ENCODE measurements at places on chromosomes 6 and 20.

- no peak for DNase-seq
These were observed 21.7 kb downstream of the SEC63 start for GRCh38 chr6:107936162-107936909.

- DNase-seq: no peak
These were observed 185.9 kb upstream of the FOXQ1 start for GRCh38 chr6:1126036-1126435.

GRCh38 chr6:139291813-139292619 lies at the start of gene TXLNB:
Gene TXLNB (minus strand): TSS chr6:139291998. CDS start chr6:139288899, 3,099 bp downstream.
- DNase-seq: peak; percentile 70

DNA sequence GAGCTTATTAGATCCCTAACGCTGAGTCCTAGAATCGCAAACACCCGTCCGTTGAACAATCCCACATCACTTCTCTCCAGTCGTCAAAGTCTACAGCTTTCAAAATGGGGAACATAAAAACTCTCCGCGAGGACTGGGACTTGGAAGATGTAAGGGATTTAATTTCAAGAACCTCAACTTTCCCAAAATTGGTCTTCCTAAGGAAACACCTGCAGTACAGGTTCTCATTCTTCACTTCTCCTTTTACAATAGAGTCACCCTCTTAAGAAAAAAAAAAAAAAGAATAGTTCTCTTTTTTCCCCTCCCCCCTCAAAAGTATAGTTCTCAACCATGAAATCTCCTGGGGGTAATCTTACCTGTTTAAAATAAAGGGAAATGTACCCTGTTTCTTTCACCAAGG lies 6.6 kb upstream of the ZBTB22 start:
- DNase-seq: no peak

DNA sequence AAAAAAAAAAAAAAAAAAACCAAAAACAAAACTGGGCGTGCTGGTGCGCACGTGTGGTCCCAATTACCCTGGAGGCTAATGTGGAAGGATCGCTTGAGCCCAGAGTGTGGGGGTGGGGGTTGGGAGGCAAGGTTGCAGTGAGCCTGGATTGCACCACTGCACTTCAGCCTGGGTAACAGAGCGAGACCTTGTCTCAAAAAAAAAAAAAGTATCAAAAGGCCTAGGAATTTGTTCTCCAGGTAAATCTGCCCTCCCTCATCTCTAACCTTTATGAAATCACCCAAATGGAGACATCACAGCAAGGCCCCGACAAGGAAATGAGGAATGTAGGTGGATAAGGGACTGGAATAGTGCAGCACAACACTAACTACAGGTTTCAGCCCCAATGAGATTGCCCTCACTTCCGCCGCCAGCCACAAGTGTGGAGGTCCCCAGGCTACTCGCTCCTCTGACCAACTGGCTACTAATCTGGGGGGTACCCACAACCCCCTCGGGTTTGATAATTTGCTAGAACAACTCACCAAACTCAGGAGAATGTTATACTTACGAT lies 36.8 kb upstream of the DDR1 start:
- no peak for DNase-seq

DNA sequence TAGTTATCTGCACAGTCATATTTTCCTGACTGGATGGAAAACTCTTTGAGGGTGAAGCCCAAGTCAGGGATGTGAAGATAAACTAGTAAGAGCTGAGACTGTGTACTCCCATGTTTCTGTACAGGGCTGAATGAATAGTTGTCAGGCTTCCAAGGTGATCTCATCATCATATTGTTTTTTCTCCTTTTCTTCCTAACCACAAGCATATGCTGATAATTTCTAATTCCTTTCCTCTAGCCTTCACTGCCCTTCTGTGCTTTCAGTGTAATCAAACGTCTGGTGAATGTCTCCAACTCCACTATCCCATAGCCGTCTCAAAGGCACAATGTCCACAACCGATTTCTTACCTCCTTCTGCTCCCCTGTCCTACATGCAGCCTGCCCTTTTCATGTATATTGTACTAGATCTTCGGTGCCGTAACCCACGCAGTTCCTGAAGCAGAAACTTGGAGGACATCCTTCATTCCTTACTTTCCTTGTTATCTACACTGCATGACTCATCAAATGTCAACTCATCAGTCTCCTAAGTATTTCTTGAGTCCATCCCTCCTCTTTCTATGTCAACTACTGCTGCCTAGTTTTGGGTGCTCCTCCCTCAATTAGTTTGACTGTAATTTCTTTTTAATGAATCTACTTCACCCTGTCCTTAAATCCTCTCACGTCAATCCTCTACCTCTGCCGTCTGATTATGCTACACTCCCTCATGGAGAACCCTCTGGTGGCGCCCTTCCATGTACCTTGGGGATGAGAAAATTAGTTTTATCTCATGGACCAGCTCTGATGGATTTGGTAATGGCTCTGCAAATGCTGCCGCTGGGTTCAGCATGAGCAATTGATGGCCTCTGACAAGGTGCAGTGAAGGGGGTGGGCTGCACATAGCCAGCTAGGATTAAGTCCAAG lies 21.9 kb downstream of the NCOA7 start:
- DNase-seq: no peak

DNA sequence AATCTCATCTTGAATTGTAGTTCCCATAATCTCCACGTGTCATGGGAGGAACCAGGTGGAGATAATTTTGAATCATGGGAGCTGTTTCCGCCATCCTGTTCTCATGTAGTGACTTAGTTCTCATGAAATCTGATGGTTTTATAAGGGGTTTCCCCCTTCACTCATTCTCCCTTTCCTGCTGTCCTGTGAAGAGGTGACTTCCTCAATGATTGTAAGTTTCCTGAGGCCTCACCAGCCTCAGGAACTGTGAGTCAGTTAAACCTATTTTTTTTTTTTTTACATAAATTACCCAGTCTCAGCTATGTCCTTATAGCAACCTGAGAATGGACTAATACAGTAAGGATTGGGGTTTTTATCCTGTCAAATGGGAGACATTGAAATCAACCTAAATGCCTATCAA lies 328.3 kb downstream of the TBC1D32 start:
- DNase-seq: no peak

DNA sequence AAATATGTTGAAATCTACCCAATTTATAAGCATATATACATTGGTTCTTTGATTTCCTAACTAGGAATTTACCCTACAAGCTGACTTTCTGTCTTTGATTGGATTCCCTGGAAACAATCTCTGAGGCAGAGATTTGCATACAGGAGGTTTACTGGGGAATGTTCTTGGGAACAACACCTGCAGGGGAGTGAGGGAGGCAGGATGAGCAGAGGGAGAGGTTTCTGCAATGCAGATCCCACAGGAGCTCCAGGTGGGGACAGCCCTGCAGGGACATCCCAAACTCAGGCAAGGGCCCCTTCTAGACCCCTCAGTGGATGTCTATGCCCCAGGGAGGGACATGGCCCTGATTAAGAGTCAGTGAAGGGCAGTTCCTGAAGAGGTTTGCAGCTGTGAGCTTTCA lies 95.2 kb upstream of the CCDC167 start:
- no peak for DNase-seq

DNA sequence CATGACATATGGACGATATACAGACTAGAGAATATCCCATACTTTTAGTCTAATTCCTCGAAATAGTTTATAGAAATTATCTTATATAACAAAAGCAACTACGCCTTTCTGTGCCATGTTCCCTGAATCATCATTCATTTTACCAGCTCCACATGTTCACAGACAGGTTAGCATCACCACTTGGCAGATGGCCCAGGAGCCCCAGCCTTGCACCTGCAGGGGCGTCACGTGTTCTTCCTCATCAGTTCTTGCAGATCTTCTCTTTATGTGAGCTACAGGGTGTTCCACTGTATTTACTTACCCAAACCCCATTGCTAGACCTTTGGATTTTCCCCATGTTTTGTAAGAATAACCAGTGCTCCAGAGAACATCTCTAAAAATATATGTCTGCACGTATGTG lies 12.6 kb upstream of the BNIP5 start:
- no peak for DNase-seq

DNA sequence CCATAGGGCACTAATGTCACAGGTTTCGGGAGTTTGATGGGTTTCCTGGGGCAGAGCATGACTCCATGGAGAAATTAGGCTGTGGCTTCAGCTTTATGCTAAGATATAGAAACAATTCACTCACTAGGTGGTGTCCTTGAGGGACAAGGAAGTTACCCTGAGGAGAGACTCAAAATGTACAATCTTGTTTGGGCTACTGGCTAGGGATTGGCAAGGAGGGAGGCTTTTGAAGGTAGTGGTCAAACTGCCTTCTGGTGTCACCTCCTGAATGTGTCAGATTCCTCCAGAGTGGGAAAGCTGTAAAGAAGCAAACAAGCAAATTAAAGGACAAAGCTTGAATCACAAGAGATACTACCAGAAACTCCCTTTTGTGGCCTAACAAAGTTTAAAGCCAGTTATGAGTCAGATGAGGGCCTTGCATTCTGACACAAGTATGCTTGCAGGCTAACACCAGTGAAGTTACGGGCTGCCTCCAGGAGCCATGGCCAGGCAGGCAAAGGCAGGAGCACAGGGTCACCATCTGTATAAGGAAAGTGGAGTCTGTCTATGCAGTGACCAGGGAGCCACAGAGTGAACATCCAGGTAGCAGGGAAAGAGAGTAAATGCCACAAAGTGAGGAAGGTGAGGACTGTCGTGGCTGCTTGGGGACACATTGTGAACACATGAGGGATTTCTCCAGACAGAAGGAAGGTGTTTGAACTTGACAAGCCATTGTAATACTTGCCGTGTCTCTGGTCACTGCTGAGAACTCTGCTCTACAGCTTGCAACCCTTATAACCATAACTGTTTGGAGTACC lies 107.7 kb upstream of the DTNBP1 start:
- no peak for DNase-seq

GRCh38 chr6:169778646-169779045 lies 27.2 kb downstream of the ERMARD start:
- no peak for DNase-seq

- no peak for DNase-seq
These were observed 303.8 kb upstream of the TBX18 start for GRCh38 chr6:85068221-85068620.

GRCh38 chr6:129382916-129383315 lies 327.1 kb downstream of the ARHGAP18 start:
- no peak for DNase-seq

- no peak for DNase-seq
These were observed 22.4 kb upstream of the ZFP64 start for GRCh38 chr20:52213995-52214394.

- DNase-seq: peak; percentile 24
These were observed 40.3 kb upstream of the AHI1 start for GRCh38 chr6:135537741-135538301.

DNA sequence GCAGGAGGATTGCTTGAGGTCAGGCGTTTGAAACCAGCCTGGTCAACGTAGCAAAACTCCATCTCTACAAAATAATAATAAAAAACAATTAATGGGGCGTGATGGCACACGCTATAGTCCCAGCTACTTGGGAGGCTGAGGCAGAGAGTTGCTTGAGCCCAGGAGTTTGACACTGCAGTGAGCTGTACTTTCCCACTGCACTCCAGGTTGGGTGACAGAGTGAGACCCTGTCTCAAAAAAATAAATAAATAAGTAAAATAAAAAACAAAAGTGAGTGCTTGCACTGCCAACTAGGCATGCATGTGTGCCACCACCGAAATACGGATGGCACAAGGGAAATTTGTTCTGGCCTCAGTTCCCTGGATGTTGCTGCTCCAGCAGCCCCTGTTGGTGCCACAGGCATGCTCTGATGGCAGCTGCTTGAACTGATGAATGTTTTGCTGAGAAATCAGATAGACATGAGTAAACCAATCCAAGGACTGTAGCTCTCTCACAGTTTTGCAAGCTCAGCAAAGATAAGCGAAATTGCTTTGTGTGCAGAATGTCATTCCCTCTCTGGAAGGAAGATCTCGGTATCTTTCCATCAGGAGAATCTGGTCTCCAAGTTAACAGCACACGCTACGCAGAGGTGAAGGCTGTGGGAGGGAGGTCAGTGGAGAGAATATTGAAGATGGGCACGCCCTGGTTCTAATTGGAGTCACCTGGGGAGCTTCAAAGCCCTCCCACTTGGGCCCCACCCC lies 188.0 kb upstream of the SLC24A3 start:
- DNase-seq: no peak

GRCh38 chr6:26205161-26205624 lies 118.0 kb downstream of the HFE start:
- peak; percentile 70 for DNase-seq

DNA sequence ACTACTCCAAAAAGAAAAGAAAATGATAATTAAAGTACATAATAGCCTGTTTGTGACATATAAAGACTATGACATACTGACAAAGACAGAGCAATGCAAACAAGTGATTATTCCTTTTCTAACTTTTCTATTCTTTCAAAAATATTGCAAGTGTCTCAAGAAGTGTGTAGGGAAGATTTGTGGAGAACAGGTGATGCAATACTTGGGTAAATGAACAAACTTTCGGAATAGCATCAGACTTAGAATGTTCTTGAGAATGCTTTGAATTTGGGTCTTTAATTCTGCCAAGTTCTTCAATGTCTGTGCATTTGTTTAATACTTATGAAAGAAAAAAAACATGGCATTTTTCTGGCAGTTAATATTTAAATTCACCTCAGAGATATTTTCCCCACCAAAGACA lies 40.0 kb upstream of the TRDN start:
- no peak for DNase-seq

- DNase-seq: no peak
These were observed 119.0 kb downstream of the RTN4IP1 start for GRCh38 chr6:106510090-106510970.

GRCh38 chr20:59273739-59274357 lies 26.6 kb upstream of the EDN3 start:
- DNase-seq: no peak

GRCh38 chr20:63502671-63503172 lies 3.8 kb upstream of the EEF1A2 start:
- no peak for DNase-seq

GRCh38 chr6:84777888-84778287 lies 13.5 kb upstream of the TBX18 start:
- no peak for DNase-seq

GRCh38 chr20:24892522-24892921 lies 56.5 kb upstream of the CST7 start:
- DNase-seq: no peak

- no peak for DNase-seq
These were observed 311.9 kb upstream of the CITED2 start for GRCh38 chr6:139686308-139686707.

- no peak for DNase-seq
These were observed 79.3 kb upstream of the PMEPA1 start for GRCh38 chr20:57788936-57789613.

- no peak for DNase-seq
These were observed 108.4 kb upstream of the INSM1 start for GRCh38 chr20:20259533-20259932.

Measured in stimulated activated CD4-positive, alpha-beta T cell treated with anti-CD3 and anti-CD28 coated beads, Interleukin-12 subunit alpha, Interleukin-12 subunit beta, amount 100 ng/mL, for 48 hours (primary cell).